CD4-positive, alpha-beta T cell treated with Interleukin-6 at 100 ng/mL for 8 hours (primary cell): ENCODE measurements at places on chromosomes 7 and 10.

DNA sequence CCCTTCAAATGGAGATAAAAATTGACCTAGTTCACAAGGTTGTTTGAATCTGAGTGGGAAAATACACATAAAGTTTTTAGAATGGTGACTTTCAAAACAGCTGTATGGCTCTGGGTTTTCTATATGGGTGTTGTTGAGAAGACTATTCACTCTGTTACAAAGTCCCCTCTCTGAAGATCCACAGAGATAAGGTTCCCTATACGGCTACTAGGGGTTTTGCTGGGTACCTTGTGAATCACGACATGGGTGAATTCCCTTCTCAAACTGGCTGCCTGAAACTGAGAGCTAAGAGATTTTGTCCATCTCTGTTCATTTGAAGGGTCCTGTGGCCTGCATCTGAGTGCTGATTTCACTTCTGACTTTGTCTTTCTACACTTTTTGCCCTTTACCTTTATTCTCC, 11.8 kb upstream of the SLC13A1 start:
- DNase-seq: no peak

DNA sequence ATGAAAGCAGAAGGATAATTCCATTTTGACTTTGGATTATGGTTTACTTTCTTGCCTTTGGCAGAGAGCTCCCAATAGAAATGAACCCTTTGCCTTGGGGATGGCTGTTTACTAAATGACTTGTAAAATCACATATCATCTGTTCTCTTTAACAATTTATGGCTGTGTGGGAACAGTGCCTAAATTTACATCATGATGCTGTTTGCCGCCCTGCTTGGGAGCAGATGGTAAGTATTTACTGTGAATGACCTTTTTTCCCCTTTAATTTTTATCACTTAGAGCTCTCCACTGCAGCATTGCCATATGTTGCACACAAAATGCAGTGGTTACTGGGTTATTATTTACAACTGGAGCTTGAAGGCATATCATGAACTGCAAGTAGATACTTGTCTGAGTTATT, 13.4 kb downstream of the HEPACAM2 start:
- DNase-seq: no peak

- no peak for DNase-seq
These were observed 32.6 kb downstream of the DUSP5 start for GRCh38 chr10:110530131-110530831.

DNA sequence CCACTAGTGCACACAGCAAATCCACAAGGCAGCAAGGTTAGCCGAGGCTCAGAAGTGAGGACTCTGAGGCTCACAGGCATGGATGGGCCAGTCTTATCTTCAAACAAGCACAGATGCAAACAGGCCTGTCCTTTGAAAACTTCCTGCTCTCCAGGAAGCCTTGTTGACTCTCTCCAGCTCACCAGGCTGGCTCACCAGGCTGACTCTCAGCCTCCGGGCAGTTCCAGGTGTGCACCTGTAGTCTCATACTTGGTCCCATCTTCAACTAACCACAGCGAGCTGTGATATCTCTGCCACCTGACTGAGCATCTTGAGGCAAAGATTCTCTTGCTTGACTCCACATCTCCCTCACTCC, 173.9 kb upstream of the ZMIZ1 start:
- no peak for DNase-seq

GRCh38 chr7:22291977-22292376, 65.0 kb downstream of the RAPGEF5 start:
- no peak for DNase-seq

DNA sequence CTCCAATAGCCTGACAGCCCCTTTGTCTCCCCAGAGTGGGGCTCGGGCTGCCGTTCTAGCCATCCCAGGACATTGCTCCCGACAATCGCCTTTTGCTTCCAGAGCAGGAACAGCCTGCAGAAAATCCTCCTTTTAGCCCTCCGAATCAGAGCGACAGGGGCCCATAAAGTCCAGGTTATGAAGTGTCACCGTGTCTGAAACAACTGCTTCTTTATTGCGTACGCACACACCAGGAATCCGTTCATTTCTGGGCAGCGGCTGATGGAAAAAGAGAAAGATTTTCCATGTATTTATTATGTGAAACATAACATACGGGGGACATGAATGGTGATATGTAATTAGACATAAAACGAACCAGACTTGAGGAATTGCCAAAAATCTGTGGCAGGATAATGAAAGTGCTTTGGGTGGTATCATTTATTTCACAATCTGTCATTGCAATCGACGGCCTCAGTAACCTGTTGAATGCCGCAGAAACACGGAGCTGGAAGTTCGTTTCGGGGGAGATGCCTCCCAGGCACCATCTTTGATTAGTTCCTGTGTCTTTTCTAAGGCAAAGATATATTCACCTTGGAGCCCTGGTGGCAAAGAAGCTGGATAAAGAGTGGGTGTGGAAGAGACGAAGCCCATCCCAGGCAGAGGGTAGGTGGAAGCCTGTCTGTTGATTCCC, 48.1 kb downstream of the FAM241B start:
- no peak for DNase-seq

DNA sequence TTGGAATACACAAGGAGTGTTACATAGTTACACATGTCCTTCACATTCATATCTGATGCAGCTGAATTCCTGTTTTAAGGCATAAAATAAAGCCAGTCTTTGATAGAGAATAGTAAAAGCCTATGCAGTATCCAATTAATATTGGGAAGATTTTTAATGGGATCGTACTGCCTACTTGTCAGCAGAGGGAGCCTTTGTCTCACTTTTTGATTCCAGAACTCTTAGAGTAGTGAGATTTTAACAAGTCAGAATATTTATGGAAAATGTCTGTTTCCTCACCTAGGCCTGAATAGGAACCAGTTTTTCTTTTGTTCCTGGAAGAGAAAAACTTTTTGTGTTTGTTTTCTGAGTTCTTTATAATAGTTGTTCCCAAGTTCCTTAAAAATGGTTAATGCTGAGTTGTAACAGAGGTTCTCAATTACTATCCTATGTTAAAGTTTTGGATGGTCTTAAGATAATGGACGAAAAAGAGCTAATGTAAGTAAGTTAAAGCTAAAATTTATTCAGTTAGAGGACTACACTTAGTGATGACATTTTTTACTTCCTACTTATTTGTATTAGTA, 114.0 kb downstream of the BBS9 start:
- DNase-seq: no peak

GRCh38 chr7:15582773-15583172, 21.0 kb upstream of the AGMO start:
- no peak for DNase-seq

DNA sequence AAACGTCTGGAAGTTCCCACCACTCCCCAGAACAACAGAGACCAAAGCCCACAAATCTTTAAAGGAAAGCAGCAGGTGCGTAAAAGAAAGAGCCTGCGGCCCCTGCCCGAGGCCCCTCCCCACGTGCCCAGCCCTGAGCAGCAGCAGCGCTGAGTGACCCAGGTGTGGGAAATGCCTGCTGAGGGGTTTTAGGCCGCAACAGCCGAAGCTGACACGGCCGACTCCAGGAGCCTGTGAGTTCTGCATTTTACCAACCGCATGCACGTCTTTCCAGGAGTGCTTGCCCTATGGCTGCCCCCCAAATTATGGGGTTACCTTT, 1.6 kb upstream of the KNDC1 start:
- no peak for DNase-seq

DNA sequence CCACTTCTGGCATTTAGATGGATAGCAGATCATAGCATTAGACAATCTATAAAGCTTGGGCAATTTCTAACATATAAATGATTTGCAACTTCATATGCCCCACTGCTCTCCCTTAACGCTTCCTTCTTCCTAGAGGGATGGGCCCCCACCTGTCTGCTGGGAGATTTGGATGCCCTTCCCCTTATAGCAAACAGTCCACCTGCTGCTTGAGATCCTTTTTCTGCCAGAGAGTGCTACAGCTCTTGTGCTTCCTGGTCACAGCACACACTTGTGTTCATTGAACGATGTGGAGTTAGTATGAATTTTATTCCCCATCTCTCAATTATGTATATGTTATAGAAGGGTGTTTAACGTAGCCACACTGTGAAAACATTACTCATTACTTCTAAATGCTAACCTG, 10.4 kb upstream of the PCGF5 start:
- no peak for DNase-seq

- no peak for DNase-seq
These were observed 202.0 kb upstream of the DGKB start for GRCh38 chr7:15104411-15105092.

- no peak for DNase-seq
These were observed 59.7 kb downstream of the LRGUK start for GRCh38 chr7:134186801-134187200.

DNA sequence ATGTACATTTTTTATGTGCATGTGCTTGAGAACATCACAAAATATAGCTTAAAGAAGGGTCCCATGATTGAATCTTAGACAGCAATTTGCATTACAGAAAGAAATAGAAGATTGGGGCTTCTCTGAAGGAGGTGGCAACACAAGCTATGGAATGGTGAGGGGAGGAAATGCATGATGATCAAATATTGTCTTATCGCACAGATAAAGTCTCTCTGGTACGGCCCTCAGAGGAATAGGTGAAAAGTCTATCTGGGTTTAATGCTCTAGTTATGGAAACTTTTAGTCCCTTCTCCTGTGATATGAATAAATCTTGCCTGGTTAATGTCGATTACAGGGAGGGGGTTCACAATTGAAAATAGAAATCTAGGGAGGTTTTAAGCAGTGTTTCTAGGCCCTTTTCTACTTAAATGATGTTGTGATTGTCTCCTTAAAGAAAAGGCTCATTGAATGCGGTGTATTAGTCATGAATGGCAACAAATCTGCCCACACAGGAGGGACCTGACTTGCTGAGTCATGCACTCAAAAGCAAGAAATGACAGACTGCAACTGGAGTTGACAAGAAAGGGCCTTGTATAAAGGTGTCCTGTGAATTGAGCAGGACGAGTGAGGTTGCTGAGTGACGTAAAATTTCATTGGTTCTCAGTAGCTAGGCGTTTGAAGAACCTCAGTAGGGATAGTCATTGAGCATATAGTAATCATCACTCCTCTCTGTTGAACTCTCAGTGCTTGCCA, 133.4 kb upstream of the CSTF2T start:
- no peak for DNase-seq

DNA sequence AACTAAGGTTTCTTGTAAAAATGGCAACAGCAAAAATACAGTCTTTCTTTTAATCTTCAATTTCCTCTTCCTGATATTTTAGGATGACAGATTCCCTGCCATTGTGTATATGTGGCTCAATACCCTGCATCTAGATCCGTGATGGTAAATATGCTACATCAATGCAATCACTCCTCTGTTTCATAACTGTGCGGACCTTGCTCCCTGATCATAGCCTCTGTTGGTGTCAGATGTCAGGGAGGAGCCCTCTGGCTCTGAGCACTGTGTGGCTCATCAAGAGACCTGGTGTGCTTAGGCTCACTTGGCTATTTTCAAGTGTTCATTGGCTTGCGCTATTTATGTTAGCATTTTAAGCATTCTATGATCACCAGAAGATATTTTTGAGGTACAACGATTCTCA, 33.0 kb upstream of the AGR3 start:
- DNase-seq: no peak

DNA sequence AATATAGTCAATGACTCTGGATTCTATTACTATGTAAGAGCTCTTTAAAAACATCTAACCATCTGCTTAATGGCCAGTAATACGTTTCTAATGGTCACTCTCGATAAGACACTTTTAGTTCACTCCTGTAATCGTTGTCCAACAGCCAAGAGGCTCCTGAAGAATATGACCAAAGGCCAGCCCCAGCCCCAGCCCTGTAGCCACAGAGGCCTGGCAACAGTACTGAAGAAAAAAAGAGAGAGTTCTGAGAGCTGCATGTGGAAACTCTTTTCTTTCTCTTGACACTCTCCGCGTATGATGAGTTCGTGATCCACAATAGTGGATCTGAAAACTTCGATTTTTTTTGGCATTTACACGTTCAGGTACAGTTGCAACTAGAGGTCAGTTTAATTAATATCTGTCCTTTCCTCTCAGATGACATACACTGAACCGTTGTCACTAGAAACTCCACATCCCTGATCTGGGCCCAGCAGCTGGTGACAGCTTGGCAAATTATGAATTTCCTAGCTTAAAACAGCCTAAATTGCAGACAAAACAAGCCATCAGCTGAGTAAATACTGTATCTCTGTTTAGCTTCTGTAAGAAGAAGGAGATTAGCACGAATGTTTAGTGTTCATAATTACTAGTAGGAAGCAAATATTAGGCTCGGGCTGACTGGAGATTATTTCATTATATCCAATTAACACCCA, 456.7 kb downstream of the LRMDA start:
- no peak for DNase-seq

DNA sequence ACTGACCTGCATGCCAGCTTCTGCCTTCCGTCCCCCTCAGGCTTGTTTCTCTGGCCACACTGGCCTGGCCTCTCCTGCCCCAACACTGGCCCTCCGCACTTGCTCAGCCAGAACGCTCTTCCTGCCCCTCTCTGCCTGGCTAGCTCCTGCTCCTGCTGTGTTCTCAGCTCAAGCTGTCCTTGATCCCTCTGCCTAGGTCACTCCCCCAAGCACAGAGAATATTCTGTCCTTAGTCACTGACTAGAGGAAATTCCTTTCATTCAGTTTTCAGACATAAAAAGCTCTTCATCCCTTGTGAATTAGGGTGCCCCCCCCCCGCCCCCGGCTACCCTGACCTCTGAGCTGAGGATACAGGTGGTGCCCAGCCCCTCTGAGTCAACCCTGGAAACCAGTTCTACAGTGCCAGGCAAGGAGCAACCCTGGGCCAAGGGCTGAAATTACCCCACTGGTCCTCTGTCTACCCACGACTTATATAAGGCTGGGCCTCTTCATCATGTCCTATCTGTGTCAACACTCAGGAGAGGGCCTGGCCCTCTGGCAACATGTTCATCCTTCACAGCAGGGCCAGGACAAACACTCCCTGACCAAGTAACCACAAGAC, 6.6 kb upstream of the SGPL1 start:
- DNase-seq: no peak

- DNase-seq: no peak
These were observed 16.0 kb downstream of the FAM13C start for GRCh38 chr10:59346321-59346720.

GRCh38 chr7:1410992-1411391, 48.3 kb downstream of the MICALL2 start:
- no peak for DNase-seq

GRCh38 chr10:59852670-59853069, 53.7 kb downstream of the CCDC6 start:
- DNase-seq: no peak

DNA sequence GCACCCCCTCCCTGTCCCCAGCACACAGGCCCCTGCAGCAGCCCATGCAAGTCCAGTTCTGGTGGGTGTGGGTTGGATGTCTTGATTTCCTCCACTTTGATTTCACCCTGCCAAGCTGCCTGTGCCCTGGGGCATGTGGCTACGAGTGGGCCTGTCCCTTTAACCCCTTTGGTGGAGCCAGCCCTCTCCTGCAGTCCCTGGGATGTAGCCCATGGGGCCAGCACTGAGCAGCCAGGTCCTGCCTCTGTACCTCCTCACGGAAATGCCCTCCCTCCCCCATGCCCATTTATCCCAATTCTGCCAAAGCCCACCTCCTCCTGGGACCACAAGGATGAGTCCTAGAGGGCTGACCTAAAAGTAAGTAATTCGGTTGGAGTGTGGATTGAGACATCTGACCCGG, 11.9 kb downstream of the COL13A1 start:
- DNase-seq: no peak
